A549 treated with Hydrocortisone at 1 μM for 4 hours (cell line): ENCODE measurements at places on chromosomes 16 and 17. TPM values are rescaled to one million over a fixed set of nuclear protein-coding genes. Genes with fewer than 3 reads are reported as not detected.

The LGALS9B gene
- not detected in 5 replicates for total RNA-seq

The HDAC5 gene
- total RNA-seq, result 13.1 to 15.3 TPM (median 15.1 TPM) in 5 replicates

The TCAP gene
- total RNA-seq, result 0.70 to 1.2 TPM (median 0.93 TPM) in 5 replicates

The HCRT gene
- total RNA-seq, result 0.21 to 0.50 TPM in 2 of 5 replicates, not detected in the others

The EVPL gene
- total RNA-seq, result 14.7 to 18.8 TPM (median 16.8 TPM) in 5 replicates

The FAM20A gene
- 0.07 to 0.08 TPM in 2 of 5 replicates, not detected in the others for total RNA-seq

The NT5C3B gene
- 102 to 111 TPM (median 106 TPM) in 5 replicates for total RNA-seq

The SPEM2 gene
- total RNA-seq, result not detected in 5 replicates

The RAB11FIP4 gene
- total RNA-seq, result 1.2 to 1.8 TPM (median 1.7 TPM) in 5 replicates

The CHST6 gene
- total RNA-seq, result 0.10 to 0.27 TPM (median 0.16 TPM) in 5 replicates

The CARD14 gene
- 0.25 to 0.62 TPM (median 0.28 TPM) in 5 replicates for total RNA-seq
